Esophagus muscularis mucosa (tissue), 4 donors: ENCODE measurements at places on chromosomes 5 and 9. TPM values are rescaled to one million over a fixed set of nuclear protein-coding genes. Genes with fewer than 3 reads are reported as not detected.

The SLC25A2 gene
- total RNA-seq: not detected

The BHMT2 gene
- 69.6 TPM for total RNA-seq

The CDH6 gene
- total RNA-seq: 0.83 TPM

The STK32A gene
- total RNA-seq: 1.2 TPM
